Peyer's patch (tissue), 4 donors: ENCODE measurements at places on chromosomes 16 and 17. TPM values are rescaled to one million over a fixed set of nuclear protein-coding genes. Genes with fewer than 3 reads are reported as not detected.

- peak; percentile 14 for DNase-seq
These were observed 52.4 kb upstream of the ENDOV start for GRCh38 chr17:80362428-80363119.

- no peak for DNase-seq
These were observed 91.8 kb downstream of the ASIC2 start for GRCh38 chr17:33201283-33201682.

DNA sequence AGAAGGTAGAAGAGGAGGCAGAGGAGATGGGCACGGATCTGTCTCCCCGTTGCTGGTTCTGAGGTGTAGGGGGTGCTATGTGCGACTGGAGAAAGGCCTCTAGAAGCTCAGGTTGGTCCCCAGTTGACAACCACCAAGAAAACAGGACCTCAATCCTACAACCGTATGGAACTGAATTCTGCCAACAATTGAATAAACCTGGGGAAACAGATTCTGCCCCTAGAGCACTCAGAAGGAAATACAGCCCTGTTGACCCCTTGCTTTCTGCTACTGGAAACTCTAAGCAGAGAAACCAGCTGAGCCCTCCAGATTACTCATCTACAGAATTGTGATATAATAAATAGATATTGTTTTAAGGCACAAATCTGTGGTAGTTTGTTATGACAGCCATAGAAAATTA is 313.0 kb upstream of the GOT2 start:
- no peak for DNase-seq

GRCh38 chr16:64450177-64450576 is 671.7 kb downstream of the CDH11 start:
- no peak for DNase-seq

DNA sequence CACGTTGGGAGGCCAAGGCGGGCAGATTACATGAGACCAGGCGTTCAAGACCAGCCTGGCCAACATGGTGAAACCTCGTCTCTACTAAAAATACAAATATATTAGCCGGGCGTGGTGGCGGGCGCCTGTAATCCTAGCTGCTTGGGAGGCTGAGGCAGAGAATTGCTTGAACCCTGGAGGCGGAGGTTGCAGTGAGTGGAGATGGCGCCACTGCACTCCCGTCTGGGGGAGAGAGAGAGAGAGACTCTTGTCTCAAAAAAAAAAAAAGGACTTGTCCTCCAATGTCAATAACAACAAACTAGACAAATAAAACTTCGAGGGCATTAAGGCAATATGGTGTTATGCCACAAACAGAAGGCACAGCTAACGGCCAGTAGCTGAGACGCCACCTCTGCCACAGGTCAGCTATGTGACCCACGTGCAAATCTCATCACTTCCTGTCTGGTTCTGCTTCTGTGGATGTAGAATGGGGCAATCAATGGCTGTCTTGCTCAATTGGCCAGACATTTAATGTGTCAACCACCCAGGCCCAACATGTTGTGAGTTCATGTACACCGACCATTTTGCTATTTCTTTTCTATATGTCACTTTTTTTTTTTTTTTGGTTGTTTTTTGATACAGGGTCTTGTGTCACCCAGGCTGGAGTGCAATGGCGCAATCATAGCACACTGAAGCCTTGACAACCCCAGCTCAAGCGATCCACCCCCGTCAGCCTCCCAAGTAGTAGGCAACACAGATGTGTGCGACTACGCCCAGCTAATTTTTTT is 834 bp upstream of the TXNDC11 start:
- DNase-seq = peak; percentile 49

- DNase-seq = peak; percentile 44
These were observed 160.6 kb downstream of the IRF8 start for GRCh38 chr16:86059253-86060171.

The KRT24 gene
- 1.0 TPM for total RNA-seq

The ATAD5 gene
- 2.6 TPM for total RNA-seq

The ORAI3 gene
- total RNA-seq = 21.6 TPM

The ALOX15 gene
- total RNA-seq = not detected

The CDRT15L2 gene
- not detected for total RNA-seq

The PLEKHM1 gene
- total RNA-seq = 83.0 TPM

The NUPR1 gene
- total RNA-seq = 11.9 TPM
